ENCODE measurements at places on chromosomes 16 and 17.
A peak's percentile ranks its signal among the peaks of the same experiment; 100 is the strongest.

DNA sequence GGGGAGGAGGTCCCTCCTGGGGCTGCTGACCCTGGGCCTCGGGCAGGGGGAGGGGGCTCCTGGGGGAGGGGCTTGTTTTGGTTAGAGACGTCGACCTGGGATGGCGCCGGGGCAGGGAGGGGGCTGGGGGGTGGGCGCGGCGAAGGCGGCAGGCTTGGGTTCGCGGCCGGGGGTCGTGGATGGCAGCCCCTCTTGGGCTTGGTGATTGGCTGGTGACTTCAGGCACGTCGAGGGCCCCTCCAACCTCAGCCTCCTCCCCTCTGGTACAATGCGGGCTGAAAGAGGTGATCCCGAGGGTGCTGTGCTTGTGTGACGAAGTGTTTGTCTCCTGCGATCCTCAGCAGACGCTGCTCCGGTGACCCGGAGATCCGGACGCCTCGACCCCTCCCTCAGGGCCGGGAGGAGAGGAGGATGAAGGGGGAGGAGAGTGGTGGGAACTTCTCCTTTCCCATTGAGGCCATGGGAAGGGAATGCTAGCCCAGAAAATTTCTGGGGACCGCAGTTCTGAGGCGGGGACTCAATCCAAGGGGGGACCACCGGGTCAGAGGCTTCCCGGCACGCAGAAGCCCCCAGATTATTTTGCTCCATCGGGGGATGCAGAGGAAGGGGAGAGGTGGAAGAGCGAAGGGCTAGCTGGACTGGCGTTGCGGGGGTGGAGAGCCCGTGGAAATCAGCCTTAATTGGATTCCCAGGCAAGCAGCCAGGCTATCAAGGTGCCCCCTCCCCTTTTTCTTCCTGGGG is 43.9 kb downstream of the RAI1 start:
- no peak for DNase-seq

DNA sequence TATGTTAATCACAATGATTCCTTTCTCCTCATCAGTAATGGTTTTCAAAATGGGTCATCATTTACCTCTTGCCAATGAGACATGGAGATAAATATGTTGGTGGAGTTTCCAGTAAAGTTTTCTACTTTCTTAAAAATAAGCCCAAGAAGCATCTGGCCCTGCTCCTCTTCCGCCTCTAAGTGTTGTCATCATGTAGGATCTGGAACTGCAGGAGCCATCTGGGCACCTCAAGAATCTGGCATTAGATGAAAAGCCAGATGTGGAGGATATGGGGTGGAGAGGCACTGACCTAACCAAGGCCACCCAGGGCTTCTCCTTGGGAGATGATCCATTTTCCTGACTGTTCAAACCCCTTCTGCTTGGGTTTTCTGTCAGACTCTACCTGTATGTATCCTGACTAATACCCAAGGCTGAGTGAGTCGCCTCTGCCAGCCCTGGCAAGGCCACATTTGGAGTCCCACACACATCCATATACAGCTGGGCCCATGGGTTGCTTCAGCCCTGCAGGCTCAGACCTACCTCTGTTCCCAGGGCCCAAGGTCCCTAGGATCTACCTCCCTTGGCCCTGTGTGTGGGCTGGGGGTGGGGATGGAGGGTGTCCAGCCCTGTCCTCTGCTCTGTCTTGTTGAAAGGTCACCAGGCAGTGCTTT is 24.6 kb downstream of the CCDC182 start:
- no peak for DNase-seq

DNA sequence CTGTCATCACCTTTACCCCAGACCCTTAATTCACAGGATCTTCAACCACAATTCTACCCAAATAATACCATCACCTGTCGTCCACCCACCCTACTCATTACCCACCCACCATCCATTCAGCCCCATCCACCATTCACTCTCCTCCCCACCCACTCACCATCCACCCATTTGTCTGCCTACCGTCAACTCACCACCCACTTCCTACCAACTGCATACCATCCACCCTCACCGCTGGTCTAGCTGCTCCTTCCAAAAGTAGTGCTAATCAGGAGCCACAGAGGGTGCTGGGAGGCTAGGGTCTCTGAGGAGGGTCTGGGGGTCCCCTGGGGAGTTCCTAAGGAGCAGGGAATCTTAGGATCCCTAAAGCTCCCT is 12.0 kb upstream of the IGFBP4 start:
- no peak for DNase-seq

DNA sequence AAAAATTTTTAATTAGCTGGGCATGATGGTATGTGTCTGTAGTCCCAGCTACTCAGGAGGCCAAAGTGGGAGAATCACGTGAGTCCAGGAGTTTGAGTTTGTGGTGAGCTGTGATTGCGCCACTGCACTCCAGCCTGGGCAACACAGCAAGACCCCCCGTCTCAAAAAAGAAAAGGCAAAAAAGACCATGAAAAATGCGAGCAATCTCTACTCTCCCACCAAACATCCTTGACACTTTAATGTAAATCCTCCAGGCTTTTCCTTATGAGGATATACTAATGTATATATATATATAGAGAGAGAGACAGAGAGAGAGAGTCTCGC is 28.1 kb downstream of the MMP15 start:
- no peak for DNase-seq

- DNase-seq = no peak
These were observed 200.2 kb downstream of the TOX3 start for GRCh38 chr16:52346709-52347108.

DNA sequence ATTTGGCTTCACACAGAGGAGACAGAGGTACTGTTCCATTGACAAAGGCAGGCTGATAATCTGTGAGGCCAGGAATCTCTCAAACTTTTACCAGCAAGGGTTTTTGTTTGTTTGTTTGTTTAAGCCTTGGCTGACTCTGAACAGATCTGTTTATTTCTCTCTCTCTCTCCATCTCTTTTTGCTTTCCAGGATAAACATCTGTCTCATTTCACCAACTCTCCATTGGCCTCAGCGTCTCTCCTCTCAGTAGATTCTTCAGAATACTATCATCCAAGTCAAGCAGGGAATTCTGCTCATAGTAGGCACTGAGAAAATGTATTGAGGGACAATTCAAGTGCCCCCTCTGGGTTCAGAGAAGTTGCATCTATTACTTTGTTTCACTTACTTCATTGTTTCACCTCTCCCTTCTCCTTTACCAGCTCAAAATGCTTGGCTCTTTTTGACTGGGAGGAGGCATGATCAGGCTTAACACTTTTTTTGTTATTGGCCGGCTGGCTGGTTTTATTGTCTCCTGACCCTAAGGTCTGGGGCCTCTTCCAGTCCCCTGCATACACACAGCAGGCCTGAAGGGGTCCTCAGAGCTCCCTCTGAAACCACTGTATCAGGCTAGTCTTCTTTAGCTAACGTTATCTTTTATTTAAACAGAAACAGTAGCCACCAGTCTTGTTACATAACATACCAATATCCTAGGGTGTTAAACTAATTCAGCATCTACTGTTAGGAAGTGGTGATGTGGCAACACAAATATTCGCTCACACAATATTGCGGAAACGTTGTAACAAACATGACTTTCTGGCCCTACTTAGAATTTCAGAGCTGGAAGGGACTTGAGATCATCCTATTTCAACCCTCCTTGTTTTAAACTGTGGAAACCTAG is 2.0 kb upstream of the YPEL2 start:
- DNase-seq = peak; percentile 70

DNA sequence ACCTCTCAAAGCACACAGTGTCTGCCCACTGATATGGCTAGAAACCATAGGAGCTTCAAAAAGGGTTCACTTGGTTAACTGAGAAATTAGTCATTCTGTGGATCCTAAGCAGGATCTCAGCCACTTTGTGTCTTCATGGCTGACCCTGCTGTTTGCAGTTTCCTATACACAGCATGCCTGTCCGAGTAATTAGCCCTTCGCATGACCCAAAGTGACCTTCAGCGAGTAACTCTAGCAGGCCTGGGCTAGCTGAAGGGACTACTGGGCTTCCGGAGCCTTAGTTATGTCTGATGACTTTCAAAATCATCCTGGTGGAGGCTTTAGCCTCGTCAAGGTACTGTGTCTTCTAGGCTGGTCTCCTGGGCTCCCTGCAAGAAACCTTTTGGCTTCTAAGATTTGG is 28.9 kb upstream of the FBXW10B start:
- DNase-seq = no peak

Data from fibroblast of skin of right quadriceps (primary cell).